GM23248 (cell line): ENCODE measurements at places on chromosomes 13 and 19. TPM values are rescaled to one million over a fixed set of nuclear protein-coding genes. Genes with fewer than 3 reads are reported as not detected.
A peak's percentile ranks its signal among the peaks of the same experiment; 100 is the strongest.

DNA sequence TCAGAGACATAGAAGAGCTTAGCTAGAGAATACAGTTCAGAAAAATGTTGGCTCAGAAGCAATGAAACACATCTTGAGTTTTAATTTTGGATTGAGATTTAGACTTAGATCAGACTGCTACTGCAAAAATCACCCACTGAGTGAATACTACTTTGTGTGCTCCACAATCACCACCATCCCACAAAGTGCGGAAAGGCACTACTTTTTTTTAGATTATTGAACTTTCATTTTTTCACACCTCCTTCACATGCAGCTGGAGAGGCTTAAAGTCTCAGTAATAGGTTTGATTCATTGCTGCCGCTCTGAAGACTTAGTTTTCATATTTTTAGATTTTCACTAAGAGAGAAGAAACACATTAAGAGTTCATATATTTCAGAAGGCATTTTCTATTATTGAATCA is 289.9 kb upstream of the PRR20A start:
- no peak for DNase-seq

DNA sequence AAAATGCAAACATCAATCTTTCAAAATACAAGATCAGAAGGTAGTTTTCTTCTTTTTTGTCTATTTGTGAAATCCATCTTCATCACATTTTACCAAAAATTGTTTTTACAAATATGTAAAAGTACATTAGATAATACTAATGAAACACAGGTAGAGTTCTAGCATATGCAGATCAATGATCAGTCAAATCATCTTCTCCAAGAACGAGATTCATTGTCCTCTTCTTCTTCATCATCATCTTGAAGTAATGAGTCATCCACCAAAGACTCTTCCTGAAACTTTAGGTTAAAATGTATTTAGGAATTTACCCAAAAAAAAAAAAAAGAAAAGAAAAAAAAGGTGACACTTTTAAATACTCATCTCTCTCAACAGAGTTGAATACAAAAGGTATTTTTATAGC is 85.6 kb downstream of the RBM26 start:
- DNase-seq = no peak

DNA sequence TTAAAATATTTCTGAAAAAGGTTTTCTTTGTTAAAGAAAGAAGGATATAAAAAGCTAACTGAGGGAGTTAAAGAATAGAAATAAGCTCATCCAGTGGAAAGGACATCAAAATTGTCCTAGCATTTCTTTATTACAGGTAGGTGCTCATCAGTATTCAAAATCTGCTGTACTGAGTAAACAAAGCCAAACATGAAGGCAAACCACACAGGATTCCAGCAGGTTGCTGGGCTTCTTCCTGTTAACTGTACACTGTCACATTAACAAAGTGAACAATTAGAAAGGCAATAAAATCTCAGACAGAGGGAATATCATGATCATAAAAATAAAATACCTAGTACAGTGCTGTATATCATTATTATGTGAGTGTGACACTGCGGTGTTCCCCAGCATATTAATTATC is 1541.0 kb downstream of the SLITRK5 start:
- DNase-seq = no peak

- DNase-seq = no peak
Observed at GRCh38 chr13:100610391-100611347, 22.1 kb upstream of the GGACT start.

DNA sequence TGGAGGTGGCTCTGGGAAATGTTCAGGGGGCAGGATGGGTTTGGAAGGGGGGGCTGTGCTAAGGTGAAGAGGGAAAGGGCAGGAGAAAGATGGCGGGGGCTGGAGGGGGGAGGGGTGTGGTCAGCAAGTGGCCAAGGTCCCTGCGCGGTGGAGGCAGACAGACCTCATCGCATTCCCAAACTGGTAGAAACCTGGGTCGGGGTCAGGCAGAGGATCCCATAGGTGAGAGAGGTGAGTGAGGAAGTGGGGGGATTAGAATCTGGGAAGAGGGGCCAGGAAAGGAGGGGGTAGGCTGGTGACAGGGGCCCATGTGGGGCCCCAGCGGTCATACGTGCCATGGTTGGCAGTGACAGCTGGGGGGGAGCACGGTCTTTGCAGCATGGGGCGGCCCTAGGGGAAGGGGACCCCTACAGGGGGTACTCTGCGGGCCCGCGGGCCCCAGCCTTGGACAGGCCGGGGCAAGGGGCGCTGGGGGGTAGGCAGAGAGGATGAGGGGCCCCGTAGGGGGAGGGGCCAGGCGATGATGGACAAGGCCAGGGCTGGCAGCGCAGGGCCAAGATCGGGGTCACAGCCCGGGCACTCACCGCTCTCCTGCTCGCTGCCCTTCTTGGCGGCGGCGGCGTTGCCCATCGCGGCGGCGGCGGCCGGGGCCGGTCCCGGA is 514 bp downstream of the PRKACA start:
- DNase-seq = peak; percentile 30

- no peak for DNase-seq
Observed at GRCh38 chr13:86792153-86792651, 879.0 kb upstream of the SLITRK5 start.

GRCh38 chr19:55005684-55006488 is 32.2 kb downstream of the GP6 start:
- DNase-seq = peak; percentile 14

Gene CEACAM1
- not detected in 2 replicates for total RNA-seq

Gene FFAR1
- not detected in 2 replicates for total RNA-seq

Gene EPN1
- 82.2 and 103 TPM in 2 replicates for total RNA-seq
